Caki2 (cell line): ENCODE measurements at places on chromosomes 1 and 21. TPM values are rescaled to one million over a fixed set of nuclear protein-coding genes. Genes with fewer than 3 reads are reported as not detected.
A peak's percentile ranks its signal among the peaks of the same experiment; 100 is the strongest.

- DNase-seq = no peak
Observed at GRCh38 chr1:32605711-32606424, 44.5 kb downstream of the ZBTB8OS start.

DNA sequence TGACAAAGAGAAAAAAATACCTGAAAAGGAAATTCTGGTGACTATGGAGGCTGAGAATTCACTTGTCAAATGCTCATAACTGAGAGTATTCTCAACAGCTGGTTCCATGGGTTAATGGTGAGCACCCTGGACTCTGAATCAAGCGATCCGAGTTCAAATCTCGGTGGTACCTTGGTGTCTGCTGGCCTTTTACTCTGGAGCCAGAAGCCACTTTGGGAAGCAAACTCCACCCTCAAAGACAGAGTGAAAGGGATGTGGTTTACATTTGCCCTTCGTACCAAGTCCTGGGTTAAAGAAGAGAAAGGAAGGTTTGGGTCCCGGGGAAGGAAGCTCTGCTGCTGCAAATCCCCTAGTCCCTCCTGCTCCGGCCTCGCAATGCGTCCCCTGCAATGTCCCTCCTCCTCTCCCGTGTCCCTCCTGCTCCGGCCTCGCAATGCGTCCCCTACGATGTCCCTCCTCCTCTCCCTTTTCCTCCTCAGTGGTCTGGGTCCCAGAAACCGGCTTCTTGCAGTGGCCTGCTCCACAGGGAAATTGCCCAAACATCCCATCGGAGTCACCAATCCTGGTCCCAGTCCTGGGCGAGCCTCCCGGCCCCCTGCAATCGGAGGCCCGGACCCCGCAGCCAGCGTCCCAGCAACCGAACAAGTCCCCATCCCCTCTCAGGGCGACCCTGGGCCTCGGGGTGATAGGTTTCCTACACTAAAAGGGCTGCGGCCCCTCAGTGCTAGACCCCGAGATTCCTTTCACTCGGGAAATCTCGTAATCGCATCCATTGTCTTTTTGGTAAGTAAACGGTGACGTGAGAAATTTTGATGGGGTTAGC lies 129.4 kb downstream of the PPIAL4G start:
- no peak for DNase-seq

The FAM3B gene
- not detected in 2 replicates for total RNA-seq

DNA sequence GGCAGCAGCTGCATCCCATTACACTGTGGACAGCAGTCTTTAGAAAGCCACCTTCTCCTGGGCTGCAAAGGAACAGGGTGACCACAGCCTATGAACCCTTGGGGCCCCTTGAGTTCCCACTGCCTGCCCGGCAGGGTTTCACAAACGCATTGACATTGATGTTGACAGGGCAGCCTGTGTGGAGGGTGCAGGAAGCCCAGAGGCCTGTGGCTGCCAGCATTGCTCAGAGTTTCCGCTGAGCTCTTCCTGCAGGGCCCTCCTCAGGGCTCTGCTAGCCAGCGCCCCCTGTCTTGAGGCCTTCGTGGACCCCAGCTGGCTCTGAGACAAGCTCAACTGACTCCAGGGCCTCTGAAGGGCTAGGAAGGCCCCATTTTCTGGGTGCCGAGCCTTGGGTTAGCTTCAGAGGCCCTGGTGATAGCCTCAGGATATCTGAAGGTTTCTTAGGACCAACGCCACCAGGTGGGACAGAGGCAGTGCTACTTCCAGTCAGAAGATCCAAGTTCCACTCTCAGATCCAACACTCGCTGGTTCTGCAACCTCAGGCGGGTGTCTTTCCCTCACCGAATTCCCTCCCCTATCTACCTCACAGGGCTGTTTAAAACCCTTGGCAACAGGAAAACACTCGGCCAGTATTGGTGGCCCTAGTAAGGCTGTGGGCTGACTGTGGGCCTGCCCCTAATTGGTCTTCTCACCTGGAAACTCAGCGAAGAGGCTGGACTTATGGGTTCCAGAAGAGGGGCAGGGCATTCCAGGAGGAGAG lies 27.2 kb upstream of the EPS8L3 start:
- no peak for DNase-seq

The CD1B gene
- not detected in 2 replicates for total RNA-seq

- DNase-seq = no peak
Observed at GRCh38 chr1:220529521-220530020, 1.6 kb downstream of the MARK1 start.

The OR2L13 gene
- not detected in 2 replicates for total RNA-seq

The RSRP1 gene
- 18.3 and 19.9 TPM in 2 replicates for total RNA-seq

- DNase-seq = no peak
Observed at GRCh38 chr1:219058891-219059820, 114.5 kb upstream of the LYPLAL1 start.

DNA sequence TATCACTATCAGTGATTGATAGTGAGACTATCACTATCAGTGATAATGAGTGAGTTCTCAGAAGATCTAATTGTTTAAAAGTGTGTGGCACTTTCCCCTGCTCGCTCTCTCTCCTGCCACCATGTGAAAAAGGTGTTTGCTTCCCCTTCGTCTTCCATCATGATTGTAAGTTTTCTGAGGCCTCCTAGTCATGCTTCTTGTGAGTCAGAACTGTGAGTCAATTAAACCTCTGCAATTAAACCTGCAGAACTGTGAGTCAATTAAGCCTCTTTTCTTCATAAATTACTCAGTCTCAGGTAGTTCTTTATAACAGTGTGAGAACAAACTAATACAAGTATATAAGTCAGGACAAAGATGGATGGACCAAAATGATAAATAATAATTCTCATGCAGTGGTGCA lies 7.0 kb upstream of the IL23R start:
- no peak for DNase-seq

- DNase-seq = no peak
Observed at GRCh38 chr1:36279110-36279788, 26.9 kb upstream of the SH3D21 start.

The DMBX1 gene
- not detected in 2 replicates for total RNA-seq

GRCh38 chr1:38451541-38451993 lies 405.0 kb upstream of the POU3F1 start:
- DNase-seq = peak; percentile 6

DNA sequence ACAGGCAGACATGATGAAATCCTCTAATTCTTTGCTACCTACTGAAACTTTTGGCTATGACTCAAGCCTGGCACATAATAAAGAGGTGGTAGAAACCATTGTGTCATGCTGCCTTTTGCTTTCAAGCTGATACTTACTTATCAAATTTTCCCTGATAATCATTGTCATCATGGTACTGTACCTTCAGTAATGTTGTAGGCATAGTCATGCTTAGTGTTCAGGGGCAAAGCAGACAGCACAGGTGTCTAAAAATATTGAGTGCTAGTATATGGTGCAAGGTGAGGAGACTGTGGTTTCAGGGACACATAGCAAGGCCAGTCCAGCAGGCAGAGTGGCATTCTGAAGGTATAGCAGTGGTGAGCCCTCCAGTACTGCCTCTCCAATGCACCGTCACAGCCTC lies 226.9 kb upstream of the DEPDC1 start:
- DNase-seq = no peak

The TFF3 gene
- not detected in 2 replicates for total RNA-seq

The ELOA gene
- 18.6 and 21.6 TPM in 2 replicates for total RNA-seq

The MAST2 gene
- total RNA-seq = 25.5 and 27.5 TPM in 2 replicates

GRCh38 chr1:209565759-209566678 lies 17.5 kb upstream of the CAMK1G start:
- peak; percentile 63 for DNase-seq

GRCh38 chr1:14940285-14940870 lies 213.2 kb upstream of the TMEM51 start:
- DNase-seq = no peak

DNA sequence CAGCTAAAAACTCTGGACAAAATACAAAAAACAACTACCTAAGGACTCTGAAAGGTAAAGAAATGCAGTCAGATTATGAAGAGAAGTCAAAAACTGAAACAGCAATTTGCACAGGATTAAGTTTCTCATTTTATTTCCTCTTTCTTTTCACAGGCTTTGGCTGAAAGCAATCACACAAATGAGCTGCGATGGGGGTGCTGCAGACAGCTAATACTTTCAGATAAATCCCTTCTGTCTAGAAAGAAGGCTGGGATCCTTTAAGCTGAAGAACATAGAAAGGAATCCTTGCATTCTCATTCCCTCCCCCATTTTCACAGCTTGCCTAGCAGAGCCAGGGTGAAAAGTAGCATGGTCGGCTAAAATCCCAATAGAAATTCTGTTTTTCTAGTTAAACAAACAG lies 32.0 kb upstream of the PRDX6 start:
- DNase-seq = no peak

The SPATA1 gene
- total RNA-seq = not detected in 2 replicates
